ENCODE measurements at places on chromosomes 3 and 15.

GRCh38 chr15:75029378-75030022, 6.1 kb downstream of the PPCDC start:
- DNase-seq: peak; percentile 94

- DNase-seq: peak; percentile 28
Measured at GRCh38 chr3:196518966-196519717, 4.0 kb upstream of the SMCO1 start.

DNA sequence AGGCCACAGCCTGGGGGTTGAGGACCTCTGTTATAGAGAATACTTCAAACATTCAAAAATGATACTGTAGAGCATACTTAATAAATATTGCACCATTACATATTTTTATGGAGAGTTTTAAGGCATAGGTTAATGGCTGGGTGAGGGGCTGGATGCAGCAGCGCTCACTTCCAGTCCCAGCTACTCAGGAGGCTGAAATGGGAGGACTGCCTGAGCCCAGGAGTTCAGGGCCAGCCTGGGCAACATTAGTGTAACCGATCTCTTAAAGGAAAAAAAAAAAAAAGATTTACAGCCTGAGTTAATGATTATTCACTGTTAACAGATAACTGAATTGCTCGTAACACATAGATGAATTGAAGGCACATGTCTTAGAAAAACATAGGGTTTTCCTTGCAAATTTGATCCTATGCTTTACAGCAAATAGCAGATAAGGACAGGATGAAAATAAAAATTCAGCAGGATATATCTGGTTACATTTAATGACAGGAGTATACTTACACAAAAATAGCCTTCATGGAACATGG, 282.9 kb downstream of the TBC1D5 start:
- DNase-seq: no peak

GRCh38 chr3:151553888-151554287, 93.0 kb upstream of the IGSF10 start:
- DNase-seq: no peak

DNA sequence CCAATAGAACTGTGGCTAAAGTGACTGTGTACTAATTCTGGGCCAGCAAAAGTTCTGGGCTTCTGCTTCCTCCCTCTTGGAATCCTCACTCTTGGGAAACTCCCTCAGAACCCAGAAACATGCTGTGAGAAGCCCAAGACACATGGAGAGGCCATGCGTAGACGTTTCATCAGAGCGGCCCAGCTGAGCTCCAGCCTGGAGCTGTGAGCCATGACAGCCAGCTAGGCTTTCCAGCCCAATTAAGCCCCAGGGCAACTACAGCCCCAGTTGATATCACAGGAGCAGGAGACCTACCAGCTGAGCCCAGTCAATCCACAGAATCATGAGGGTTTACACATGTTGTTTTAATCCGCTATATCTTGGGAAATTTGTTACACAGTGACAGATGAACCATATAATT, 43.6 kb upstream of the CNOT10 start:
- DNase-seq: no peak

- DNase-seq: no peak
Measured at GRCh38 chr3:174219738-174220137, 639.4 kb upstream of the NAALADL2 start.

DNA sequence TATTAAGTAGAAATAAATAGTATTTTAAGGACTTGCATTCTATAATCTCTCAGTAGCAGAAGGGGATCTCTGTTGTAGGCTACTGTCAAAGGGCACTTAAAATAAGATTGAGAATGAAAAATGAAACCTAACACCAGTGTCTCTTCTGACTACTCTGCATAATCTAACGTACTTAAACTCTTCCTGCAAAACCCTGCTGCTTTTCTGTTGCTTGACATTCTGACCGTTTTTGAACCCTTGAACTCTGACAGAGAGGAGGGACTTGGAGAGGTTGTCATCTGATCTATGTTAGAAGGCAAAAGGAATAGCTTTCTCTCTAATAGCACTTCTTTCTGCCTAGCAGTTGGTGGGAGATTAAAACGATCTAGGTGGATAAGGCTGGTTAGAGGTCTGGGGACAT, 204.6 kb downstream of the ZIC1 start:
- DNase-seq: no peak

DNA sequence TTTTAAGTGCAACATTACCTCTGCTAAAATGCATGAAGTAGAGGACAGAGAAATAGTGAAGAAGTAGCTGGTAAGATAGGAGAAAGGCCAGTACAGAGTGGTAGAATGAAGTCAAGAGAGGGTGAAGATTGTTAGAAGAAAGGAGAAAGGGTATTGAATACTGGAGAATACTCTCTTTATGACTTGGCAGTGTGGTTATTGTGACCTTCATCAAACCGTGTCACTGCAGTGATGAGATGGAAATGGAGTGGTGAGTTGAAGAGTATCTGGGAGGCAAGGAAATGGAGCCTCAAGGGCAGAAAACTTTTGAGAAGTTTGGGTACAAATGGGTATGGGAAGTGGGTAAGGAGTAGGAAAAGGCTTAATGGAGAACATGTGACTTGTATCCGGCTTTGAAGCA, 24.7 kb downstream of the MINDY2 start:
- no peak for DNase-seq

GRCh38 chr3:14376348-14377043, 25.9 kb upstream of the SLC6A6 start:
- DNase-seq: no peak

GRCh38 chr15:73932381-73933191, 6.3 kb downstream of the LOXL1 start:
- no peak for DNase-seq

GRCh38 chr3:140378571-140379340, 299.1 kb upstream of the TRIM42 start:
- DNase-seq: no peak

GRCh38 chr15:101138086-101138660, 113.7 kb downstream of the CHSY1 start:
- DNase-seq: no peak

DNA sequence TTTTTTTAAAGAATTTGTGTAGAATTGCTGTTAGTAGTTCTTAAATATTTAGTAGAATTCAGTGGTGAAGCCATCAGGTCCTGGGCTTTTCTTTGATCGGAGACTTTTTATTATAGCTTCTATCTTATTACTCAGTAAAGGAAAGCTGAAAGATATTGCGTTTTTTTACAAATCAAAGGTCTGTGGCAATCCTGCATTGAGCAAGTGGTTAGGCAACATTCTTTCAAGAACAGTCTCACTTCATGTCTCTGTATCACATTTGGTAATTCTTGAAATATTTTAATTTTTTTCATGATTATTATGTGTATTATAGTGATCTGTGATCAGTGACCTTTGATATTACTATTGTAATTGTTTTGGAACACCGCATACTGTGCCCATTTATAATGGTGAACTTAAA, 140.8 kb downstream of the UNC13C start:
- no peak for DNase-seq

GRCh38 chr3:125211523-125212090, 941 bp downstream of the SLC12A8 start:
- no peak for DNase-seq

- DNase-seq: no peak
Measured at GRCh38 chr3:104885214-104885814, 481.4 kb upstream of the ALCAM start.

GRCh38 chr3:165256554-165257065, 60.4 kb upstream of the SLITRK3 start:
- DNase-seq: no peak

GRCh38 chr15:84947947-84948830, 33.5 kb upstream of the PDE8A start:
- peak; percentile 41 for DNase-seq

DNA sequence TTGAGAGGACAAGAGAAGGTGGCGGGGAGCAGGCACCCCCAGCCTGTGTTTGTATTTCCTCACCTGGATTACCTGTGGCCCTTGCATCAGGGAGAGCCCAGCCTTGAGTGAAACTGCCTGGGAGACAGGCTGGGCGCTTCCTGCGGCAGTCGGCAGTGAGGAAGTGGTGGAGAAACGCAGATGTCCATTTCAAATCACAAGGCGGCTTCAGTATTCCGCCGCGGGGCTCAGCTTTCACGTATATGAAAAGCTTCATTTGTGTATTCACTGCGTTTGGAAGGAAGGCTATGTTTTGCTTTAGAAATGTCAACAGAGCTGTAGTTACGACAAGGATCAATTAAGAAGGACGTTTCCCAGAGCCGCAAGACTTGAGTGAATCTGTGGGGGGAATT, 167.4 kb upstream of the CTDSPL start:
- DNase-seq: peak; percentile 78

- no peak for DNase-seq
Measured at GRCh38 chr3:123859177-123859576, 25.0 kb downstream of the MYLK start.

GRCh38 chr15:60507596-60508424, 28.9 kb upstream of the ICE2 start:
- DNase-seq: peak; percentile 53

- no peak for DNase-seq
Measured at GRCh38 chr3:121869736-121870135, 24.5 kb upstream of the SLC15A2 start.

All from femur (tissue), 1 donor.